ENCODE measurements at places on chromosomes 1 and 21. TPM values are rescaled to one million over a fixed set of nuclear protein-coding genes. Genes with fewer than 3 reads are reported as not detected.
A peak's percentile ranks its signal among the peaks of the same experiment; 100 is the strongest.

DNA sequence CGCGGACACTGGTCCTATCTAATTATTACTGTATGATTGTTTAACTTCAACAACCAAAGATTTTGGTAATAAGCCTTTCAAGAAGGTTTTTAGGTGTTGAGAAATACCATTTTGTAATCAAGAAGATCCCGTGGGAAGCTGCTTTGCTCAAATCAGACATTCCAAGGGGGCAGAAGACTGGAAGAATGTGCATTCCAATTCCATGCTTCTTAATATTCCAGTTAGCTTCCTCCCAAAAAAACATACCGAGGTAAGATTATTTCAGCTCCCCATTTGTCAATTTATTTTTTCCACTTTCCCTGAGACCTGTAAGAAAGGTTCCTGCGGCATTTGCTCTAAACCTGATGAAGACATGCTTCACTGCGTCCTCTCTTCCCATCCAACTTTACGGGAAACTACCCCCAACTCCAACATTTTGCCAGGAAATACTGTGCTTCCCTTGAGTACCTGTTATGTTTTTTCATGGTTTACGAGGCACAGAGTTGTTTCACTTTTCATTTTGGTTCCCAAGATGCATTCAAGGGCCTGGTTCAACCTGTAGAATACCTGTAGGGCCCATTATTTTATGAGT lies 4.1 kb downstream of the CNN3 start:
- no peak overlapping the region for H3K4me3 ChIP-seq
- H3K27me3 ChIP-seq: no peaks in the 10 kb centered on the region
- no peak overlapping the region for H3K27ac ChIP-seq
- H3K4me1 ChIP-seq: no peaks in the 10 kb centered on the region
- no peaks in the 10 kb centered on the region for H3K36me3 ChIP-seq
- no peak for DNase-seq

The C8B gene
- 377 TPM for total RNA-seq

DNA sequence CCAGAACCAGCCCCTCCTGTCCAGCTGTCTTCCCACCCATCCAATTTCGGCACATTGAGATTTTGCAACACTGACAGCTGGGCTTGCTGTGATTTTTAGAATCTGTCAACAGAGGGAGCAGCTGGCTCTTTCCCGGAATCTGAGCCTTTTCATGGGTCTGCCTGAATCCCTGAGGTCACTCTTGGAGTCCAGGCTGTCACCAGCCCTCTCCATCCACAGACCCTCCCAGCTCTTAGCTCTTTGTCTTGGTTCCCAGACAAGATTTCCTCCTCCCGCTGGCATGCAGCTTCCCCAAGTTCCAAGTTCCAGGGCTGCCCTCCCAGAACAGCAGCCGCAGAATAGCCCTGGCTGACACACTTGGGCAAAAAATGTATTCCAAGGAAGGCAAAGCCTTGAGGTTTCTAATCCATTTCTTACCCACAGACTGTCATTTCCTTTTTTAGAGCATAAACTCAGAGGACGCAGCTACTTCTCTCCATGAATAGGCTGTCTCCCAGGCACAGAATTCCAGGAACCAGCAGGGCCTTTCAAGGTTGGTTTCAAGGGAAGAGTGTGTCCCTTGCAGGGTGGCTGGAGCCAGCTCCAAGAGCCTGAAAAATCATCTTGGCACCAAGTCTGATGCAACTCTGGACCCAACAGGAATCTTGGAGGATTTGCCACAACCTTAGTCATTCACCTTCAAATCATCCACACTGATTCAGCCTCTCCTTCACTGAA lies 7.1 kb upstream of the TMEM61 start:
- H3K27ac ChIP-seq: no peak overlapping the region
- H3K36me3 ChIP-seq: no peaks in the 10 kb centered on the region
- DNase-seq: no peak

The PLA2G2C gene
- total RNA-seq: not detected

- no peaks in the 10 kb centered on the region for H3K36me3 ChIP-seq
- DNase-seq: no peak
- no peaks in the 10 kb centered on the region for H3K4me1 ChIP-seq
- H3K27me3 ChIP-seq: no peaks in the 10 kb centered on the region
These were observed 55.5 kb downstream of the LDLRAD2 start for GRCh38 chr1:21867451-21867996.

The SYNC gene
- 0.87 TPM for total RNA-seq

DNA sequence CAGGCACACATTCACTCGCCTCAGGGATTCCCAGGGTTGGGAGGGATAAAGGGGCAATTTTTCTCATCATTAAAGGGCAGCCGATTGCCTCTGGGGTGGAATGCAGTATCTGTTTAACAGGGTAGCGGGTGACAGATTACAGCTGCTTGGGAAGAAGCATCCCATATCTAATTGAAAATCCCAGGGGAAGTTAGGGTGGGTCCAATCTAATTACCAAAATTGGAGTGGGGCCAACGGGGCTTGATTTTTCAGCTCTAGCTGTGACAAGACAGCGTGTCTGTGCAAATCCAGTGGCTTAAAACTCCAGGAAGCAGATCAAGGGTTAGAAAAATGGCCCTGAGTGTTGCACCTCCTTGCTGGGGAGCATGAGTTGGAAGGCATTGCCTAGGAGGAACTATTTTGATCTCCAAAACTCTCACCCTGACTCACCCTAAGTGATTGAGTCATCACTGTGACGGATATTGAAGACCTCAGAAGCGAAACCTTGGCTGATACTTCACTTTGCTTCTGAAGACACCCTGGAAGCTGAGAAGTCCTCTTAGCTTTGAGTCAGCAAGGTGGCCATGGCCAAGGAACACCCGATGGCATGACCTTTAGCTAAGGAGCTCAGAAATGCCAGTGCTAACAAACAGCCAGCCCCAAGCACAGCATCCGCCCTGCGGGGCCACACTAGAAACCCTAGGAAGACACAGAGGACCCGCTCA lies 46.0 kb downstream of the GRHL3 start:
- no peaks in the 10 kb centered on the region for H3K4me1 ChIP-seq
- no peak for DNase-seq
- H3K36me3 ChIP-seq: no peaks in the 10 kb centered on the region
- H3K4me3 ChIP-seq: no peak overlapping the region

The CHTOP gene
- 21.9 TPM for total RNA-seq

GRCh38 chr1:202807451-202807925 lies 733 bp downstream of the KDM5B start:
- H3K27me3 ChIP-seq: no peaks in the 10 kb centered on the region
- peaks cover 5% of the 10 kb centered on the region for H3K4me1 ChIP-seq
- peak; percentile 60 for DNase-seq
- peak overlapping the region; percentile 56 for H3K27ac ChIP-seq
- H3K4me3 ChIP-seq: peak overlapping the region; percentile 95

DNA sequence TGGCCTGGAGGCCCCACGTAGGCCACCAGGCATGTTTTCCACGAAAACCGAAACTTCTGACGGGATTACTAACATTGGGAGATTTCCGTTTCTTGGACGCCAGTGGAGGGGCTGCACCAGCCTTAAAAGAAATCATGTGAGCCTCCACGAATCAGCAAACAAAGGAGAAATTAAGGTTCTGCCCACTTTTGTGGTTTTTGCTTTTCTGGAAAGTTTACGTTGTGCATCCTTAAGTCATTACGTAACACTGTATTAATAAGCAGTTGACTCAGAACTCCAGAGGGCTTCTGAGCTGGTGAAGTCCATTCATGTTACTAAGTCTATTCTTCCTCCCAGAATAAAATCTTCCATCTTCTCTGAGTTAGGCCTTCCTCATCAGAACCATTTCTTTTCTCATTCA lies 168.5 kb downstream of the PSMG1 start:
- no peak overlapping the region for H3K4me3 ChIP-seq
- no peak for DNase-seq
- H3K4me1 ChIP-seq: no peaks in the 10 kb centered on the region
- H3K27ac ChIP-seq: no peak overlapping the region
